ENCODE measurements at places on chromosomes 4 and X. TPM values are rescaled to one million over a fixed set of nuclear protein-coding genes. Genes with fewer than 3 reads are reported as not detected.
A peak's percentile ranks its signal among the peaks of the same experiment; 100 is the strongest.

- DNase-seq = no peak
Measured at GRCh38 chr4:153095448-153096204, 108.6 kb upstream of the TRIM2 start.

SPANXD gene
- total RNA-seq = not detected

- no peak for DNase-seq
Measured at GRCh38 chr4:92215476-92215875, 88.3 kb upstream of the GRID2 start.

TEX13C gene
- not detected for total RNA-seq

GAGE12C gene
- not detected for total RNA-seq

GRCh38 chr4:36064117-36064516 is 180.2 kb downstream of the ARAP2 start:
- DNase-seq = peak; percentile 12

- DNase-seq = no peak
Measured at GRCh38 chrX:23589496-23589895, 77.8 kb upstream of the PRDX4 start.

RRH gene
- not detected for total RNA-seq
